ENCODE measurements at places on chromosomes 2 and 18.

DNA sequence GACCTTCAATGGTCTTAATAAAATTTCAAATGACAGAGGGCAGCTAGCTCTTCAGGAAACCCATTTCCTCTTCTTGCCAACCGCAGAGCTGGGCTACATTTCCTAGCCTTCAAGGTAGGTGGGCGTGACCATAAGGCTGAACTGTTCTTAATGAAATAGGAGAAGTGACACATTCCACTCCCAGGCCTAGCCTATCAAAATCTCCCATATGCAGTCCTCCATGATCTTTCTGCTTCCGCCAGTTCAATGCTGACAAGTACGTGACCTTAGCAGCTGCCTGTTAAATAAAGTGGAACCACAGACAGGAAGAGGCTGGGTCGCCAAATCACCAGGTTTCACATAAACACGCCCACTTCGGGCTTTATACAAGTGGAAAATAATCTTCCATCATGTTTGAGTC, 13.2 kb downstream of the SERPINE2 start:
- no peaks in the 10 kb centered on the region for H3K36me3 ChIP-seq
- no peak overlapping the region for H3K4me3 ChIP-seq
- peaks cover 8% of the 10 kb centered on the region for H3K4me1 ChIP-seq
- no peak overlapping the region for H3K27ac ChIP-seq

GRCh38 chr2:160194946-160195345, 5.1 kb downstream of the ITGB6 start:
- H3K27ac ChIP-seq = no peak overlapping the region
- H3K4me3 ChIP-seq = no peak overlapping the region
- DNase-seq = no peak
- no peaks in the 10 kb centered on the region for H3K4me1 ChIP-seq
- H3K27me3 ChIP-seq = no peaks in the 10 kb centered on the region
- no peaks in the 10 kb centered on the region for H3K36me3 ChIP-seq

DNA sequence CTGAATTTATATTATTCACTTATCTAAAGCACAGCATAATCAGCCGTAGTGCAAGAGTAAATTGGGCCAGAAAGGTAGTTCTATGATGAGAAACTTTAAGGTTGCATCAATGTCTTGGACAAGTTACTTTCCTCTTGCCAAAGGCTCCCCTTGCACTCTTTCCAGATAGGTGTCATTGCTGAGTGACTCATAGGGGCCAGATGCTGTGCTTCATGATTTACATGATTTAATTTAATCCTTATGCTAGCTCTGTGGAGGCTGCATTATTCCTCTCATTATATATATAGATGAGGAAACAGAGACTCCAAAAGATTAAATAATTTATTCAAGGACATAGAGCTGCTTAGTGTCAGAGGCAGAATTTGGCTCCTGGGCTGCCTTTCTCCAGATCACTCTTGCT, 5.0 kb downstream of the CFAP221 start:
- DNase-seq = no peak
- no peak overlapping the region for H3K4me3 ChIP-seq
- H3K4me1 ChIP-seq = no peaks in the 10 kb centered on the region
- H3K36me3 ChIP-seq = no peaks in the 10 kb centered on the region
- no peak overlapping the region for H3K27ac ChIP-seq

- no peak for DNase-seq
- H3K36me3 ChIP-seq = no peaks in the 10 kb centered on the region
- H3K4me3 ChIP-seq = no peak overlapping the region
- H3K4me1 ChIP-seq = no peaks in the 10 kb centered on the region
- H3K27ac ChIP-seq = no peak overlapping the region
Observed at GRCh38 chr2:203040966-203041521, 26.4 kb downstream of the NBEAL1 start.

DNA sequence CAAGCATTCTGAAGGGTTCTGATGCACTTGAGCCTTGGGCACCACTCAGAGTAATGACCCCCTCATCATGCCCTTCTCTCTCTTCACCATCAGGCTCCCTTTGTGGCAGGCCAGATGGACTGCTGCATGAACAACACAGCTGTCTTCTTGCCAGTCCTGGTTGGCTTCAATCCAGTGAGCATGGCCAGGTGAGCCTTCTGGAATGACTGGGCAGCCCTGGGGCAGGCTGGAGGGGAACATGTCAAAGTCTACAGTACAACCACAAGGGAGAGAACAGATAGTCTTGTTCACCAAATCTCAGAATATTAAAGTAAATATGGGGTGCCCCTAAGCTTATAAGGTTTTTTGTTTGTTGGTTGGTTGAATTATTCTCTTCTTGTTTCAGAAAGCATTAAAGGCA, 4.4 kb downstream of the GCKR start:
- no peaks in the 10 kb centered on the region for H3K4me1 ChIP-seq
- H3K36me3 ChIP-seq = no peaks in the 10 kb centered on the region
- DNase-seq = no peak
- no peak overlapping the region for H3K4me3 ChIP-seq
- no peak overlapping the region for H3K27ac ChIP-seq

GRCh38 chr2:25528173-25528572, 145.2 kb downstream of the DTNB start:
- no peak for DNase-seq
- no peaks in the 10 kb centered on the region for H3K4me1 ChIP-seq
- H3K36me3 ChIP-seq = no peaks in the 10 kb centered on the region
- H3K4me3 ChIP-seq = no peak overlapping the region
- no peaks in the 10 kb centered on the region for H3K27me3 ChIP-seq
- H3K27ac ChIP-seq = no peak overlapping the region

DNA sequence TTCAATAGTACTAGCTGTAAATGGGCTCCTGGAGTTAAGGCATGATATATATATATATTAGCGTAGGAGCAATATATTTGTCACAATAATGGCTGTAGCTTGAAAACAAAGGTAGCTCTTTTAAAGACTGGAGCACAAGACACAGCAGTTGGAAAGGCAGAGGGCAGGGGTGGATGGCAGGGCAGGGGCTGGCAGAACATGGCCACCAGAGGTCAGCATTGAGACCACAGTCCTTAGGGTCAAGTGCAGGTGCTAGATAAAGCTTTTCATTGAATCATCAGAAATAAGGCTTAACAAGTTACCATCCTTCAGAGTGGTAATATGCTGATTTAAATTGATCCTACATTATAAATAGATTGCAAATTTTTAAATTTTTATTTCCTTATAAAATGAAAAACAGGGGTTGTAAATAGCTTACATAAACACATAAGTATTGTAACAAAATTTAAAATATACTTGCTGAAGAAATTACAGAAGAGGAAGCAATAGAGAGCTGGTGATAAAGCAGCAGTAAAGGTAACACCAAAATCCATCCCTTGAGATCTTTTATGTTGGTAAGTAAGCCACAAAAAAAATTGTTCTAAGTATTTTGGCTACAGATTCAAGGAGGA, 161.2 kb upstream of the PIEZO2 start:
- H3K36me3 ChIP-seq = no peaks in the 10 kb centered on the region
- H3K27me3 ChIP-seq = no peaks in the 10 kb centered on the region
- no peak overlapping the region for H3K27ac ChIP-seq

DNA sequence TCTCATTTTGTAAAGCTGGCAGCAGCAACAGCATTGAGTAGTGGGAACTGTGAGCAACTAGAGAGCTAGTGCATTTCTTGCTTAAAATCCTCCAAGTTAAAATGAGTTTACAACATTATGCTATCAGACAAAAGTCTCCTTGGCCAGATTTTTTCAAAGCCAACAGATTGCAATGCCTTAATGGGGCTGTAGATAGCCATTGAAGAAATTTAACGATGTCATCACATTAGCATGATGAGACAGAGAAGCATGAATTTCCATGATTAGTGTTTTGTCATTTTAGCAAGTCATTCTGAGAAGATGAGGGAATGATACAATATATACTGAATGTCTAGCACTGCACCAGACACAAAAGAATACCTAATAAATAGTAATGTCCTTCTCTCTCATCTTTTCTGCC, 307.5 kb upstream of the REG3G start:
- no peaks in the 10 kb centered on the region for H3K4me1 ChIP-seq
- H3K27me3 ChIP-seq = no peaks in the 10 kb centered on the region
- no peaks in the 10 kb centered on the region for H3K36me3 ChIP-seq
- DNase-seq = no peak
- H3K27ac ChIP-seq = no peak overlapping the region

GRCh38 chr18:55354795-55355194, 233.2 kb downstream of the TCF4 start:
- DNase-seq = no peak
- H3K36me3 ChIP-seq = no peaks in the 10 kb centered on the region
- no peak overlapping the region for H3K4me3 ChIP-seq
- no peak overlapping the region for H3K27ac ChIP-seq

- DNase-seq = no peak
- peaks cover 4% of the 10 kb centered on the region for H3K4me1 ChIP-seq
- no peak overlapping the region for H3K4me3 ChIP-seq
- no peaks in the 10 kb centered on the region for H3K36me3 ChIP-seq
- no peaks in the 10 kb centered on the region for H3K27me3 ChIP-seq
- no peak overlapping the region for H3K27ac ChIP-seq
Observed at GRCh38 chr2:19785867-19786266, 115.9 kb downstream of the TTC32 start.

- H3K4me1 ChIP-seq = no peaks in the 10 kb centered on the region
- no peaks in the 10 kb centered on the region for H3K36me3 ChIP-seq
- H3K4me3 ChIP-seq = no peak overlapping the region
- H3K27me3 ChIP-seq = no peaks in the 10 kb centered on the region
Observed at GRCh38 chr2:216830346-216830745, 29.5 kb downstream of the TNP1 start.

DNA sequence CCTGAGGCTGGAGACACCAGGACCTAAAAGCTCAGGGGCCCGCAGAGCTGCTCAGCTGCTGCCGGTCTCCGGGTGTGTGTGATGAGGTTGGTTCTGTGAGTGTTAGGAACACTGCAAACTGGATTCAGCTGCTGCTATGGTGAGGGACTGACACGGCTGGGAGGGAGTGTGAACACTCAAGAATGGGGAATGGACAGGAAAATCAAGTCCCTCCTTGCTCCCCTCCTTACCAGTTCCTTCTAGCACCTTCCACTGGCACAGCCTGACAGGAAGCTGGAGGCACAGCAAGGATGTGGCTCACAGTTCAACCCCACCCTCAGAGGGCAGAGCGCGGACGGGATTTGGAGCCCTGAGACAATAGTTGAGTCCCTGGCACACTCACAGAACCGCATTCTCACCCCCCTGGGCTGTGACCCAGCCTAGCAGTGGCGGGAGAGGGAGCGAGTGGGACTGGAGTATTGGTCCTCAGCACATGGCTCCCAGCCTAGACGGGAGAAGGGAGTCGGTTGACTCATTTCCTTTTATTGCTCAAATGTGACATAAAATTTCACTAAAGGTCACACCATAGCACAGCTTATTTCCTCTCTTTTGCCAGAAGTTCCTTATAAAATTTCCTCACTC, 42.5 kb downstream of the LRRC30 start:
- H3K27ac ChIP-seq = no peak overlapping the region
- H3K4me1 ChIP-seq = peaks cover 2% of the 10 kb centered on the region
- no peak for DNase-seq
- no peaks in the 10 kb centered on the region for H3K27me3 ChIP-seq
- no peaks in the 10 kb centered on the region for H3K36me3 ChIP-seq

DNA sequence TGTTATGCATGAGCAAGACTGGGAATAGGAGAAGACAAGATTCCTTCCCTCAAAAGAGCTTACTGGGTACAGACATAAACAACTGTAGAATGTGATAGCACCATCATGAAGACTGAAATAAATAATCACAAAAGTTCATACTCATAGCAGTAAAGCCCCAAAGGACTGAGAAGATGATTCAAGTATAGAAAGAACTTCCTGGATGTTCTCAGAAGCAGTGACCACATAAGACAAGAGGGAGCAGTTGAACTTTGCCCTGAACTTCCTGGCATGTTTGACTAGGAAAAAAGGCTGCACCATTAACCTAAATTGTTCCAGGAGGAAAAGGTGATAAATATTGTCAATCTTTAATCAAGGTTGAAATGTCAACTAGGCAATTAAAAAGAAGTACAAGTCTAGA, 57.8 kb upstream of the CCDC141 start:
- DNase-seq = no peak
- H3K27ac ChIP-seq = no peak overlapping the region
- H3K4me1 ChIP-seq = no peaks in the 10 kb centered on the region
- H3K36me3 ChIP-seq = no peaks in the 10 kb centered on the region
- no peak overlapping the region for H3K4me3 ChIP-seq

- no peaks in the 10 kb centered on the region for H3K27me3 ChIP-seq
- H3K27ac ChIP-seq = no peak overlapping the region
- H3K4me3 ChIP-seq = no peak overlapping the region
- no peaks in the 10 kb centered on the region for H3K36me3 ChIP-seq
- H3K4me1 ChIP-seq = peaks cover 6% of the 10 kb centered on the region
Observed at GRCh38 chr2:96403481-96403880, 67.9 kb downstream of the NCAPH start.

DNA sequence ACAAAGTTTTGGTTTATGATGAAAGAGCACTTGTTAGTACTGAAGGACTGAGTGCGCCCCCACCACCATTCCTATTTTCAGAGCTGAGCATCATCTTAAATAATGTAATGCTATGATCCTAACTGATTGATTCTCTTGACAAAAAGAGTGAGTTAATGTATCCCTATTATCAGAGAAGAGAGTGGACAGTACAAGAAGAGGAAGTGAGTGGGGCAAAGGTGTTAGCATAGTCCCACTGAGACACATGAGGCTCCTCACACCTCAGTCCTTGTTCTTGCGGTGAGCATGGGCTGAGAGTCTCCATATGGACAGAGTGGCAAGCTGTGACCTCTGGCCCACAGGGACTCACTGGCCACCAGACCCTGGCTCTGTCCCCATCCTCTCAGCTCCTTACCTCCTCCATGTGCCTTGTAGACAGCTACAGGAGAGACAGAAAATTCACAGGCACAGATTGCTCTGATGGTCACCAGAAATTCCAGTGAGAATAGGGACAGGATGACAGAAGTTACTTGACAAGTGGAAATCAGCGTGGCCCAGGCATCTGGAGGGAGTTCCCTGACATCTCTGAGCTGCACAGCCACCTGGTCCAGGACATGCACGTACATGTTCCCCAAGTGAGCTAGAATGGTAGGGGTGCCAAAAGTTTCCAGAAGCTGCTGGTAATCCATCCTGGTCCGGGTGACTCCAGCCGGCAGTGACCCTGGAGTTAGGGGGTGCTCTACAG, 32.6 kb downstream of the NAPG start:
- no peak overlapping the region for H3K27ac ChIP-seq
- no peak for DNase-seq
- H3K4me1 ChIP-seq = peaks cover 4% of the 10 kb centered on the region
- no peak overlapping the region for H3K4me3 ChIP-seq
- H3K27me3 ChIP-seq = no peaks in the 10 kb centered on the region
- H3K36me3 ChIP-seq = peaks cover 5% of the 10 kb centered on the region

DNA sequence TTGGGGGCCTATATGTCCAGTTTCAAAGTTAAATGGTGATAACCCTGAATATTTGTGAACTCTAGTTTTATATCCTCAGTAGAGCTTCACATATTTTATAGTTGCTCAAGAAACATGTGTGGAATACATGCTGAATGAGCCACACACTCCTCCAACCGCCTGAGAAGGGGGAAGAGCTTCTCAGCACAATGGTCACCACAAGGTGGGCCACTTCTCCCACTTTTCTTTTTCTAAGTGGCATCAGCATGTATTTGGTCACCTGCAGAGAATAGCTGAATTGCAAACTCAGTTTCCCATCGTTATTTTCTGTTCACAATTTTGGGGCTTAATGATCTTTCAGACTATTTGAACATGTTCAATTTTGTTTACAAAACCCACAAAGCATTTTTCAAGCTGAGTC, 340.5 kb downstream of the PARD3B start:
- no peak overlapping the region for H3K4me3 ChIP-seq
- peaks cover 6% of the 10 kb centered on the region for H3K4me1 ChIP-seq
- no peaks in the 10 kb centered on the region for H3K36me3 ChIP-seq
- H3K27ac ChIP-seq = no peak overlapping the region

Measured in iPS DF 6.9 (cell line).